ENCODE measurements at places on chromosomes 5 and 9.

- no peak for DNase-seq
Measured at GRCh38 chr5:96933764-96934707, 1.8 kb upstream of the LNPEP start.

- no peak for DNase-seq
Measured at GRCh38 chr9:72563806-72564205, 42.4 kb downstream of the TMC1 start.

DNA sequence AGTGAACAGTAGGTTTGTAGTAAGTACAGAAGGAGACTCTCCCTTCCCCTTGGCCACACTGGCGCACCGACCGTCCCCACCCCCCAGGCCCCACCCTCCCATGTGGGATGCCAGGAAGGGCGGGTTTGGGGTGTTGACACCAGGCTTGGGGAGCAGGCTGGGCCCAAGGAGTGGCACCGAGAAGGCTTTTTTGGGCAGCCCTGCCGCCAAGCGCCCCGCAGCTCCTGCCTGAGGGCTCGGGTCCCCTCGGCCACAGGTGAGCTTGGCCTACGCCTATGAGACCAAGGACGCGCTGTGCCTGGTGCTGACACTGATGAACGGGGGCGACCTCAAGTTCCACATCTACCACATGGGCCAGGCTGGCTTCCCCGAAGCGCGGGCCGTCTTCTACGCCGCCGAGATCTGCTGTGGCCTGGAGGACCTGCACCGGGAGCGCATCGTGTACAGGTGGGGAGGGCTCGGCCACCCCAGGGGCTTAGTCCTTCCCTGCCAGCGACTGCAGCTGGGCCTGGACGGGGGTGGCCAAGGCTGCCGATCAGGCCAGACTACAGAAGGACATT is 7.3 kb downstream of the GRK6 start:
- no peak for DNase-seq

DNA sequence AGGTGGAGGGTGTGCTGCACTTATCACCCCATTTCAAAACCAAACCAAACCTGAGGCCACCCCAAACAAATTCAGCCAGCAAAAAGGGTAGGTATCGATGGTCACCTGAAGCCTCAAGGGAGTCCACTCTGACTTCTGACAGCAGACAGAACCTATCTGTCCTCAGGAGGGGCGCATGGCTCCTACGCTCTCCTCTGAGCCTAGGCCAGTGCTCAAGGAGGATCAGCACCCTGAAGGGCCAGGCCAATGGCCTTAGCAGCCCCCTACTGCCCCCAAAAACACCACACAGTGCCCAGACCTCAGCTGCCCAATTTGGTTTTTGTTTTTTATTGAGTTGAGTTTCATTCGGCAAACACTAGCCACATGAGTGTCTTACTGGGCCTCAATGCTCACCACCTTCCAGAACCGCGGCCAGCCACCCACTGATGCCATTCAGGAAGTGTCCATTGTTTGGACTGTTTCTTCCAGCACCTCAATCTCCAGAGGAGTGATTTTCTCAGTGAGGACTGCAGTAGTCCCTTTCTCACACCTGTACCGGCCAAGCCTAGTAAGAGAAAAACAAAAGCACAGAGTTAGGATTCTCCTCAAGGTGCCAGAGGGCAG is 62.0 kb downstream of the PSMB7 start:
- no peak for DNase-seq

DNA sequence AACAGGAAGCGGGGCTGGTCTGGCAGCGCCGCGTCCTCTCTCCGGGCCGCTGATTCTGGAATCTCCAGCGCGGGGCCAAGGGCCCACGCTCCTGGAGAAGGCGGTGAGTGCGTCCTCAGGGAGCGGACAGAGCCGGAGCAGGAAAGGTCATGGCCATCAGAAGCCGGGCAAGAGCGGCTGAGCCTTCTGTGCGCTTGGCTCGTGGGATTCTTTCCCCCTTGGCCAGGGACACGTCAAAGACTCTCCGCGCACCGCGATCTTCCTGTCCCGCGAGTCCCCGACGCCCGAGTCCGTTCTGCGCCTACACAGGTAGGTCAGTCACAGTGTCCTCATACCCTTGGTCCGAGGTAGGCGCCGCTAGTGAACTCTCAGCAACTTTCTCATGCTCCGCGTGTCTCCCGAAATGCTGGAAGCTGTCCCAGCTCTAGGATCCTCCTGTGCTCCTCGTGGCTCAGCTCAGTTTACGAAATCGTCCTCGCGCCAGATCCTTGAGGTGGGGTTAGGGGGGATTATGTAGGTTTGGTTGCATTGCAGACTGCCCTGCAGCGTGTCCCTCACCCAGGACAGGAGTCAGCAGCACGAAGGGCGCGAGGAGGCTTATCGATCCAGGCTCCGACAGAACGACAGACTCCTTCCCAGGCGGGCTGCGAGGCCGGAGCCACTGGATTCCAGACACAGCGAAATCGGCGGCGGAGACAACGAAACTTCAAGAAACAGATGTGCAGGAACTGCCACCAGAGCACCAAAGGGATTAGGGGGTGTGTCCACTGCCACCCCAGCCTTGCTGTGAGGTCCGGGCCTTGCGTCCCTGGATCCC is 8.7 kb downstream of the LHX6 start:
- no peak for DNase-seq

DNA sequence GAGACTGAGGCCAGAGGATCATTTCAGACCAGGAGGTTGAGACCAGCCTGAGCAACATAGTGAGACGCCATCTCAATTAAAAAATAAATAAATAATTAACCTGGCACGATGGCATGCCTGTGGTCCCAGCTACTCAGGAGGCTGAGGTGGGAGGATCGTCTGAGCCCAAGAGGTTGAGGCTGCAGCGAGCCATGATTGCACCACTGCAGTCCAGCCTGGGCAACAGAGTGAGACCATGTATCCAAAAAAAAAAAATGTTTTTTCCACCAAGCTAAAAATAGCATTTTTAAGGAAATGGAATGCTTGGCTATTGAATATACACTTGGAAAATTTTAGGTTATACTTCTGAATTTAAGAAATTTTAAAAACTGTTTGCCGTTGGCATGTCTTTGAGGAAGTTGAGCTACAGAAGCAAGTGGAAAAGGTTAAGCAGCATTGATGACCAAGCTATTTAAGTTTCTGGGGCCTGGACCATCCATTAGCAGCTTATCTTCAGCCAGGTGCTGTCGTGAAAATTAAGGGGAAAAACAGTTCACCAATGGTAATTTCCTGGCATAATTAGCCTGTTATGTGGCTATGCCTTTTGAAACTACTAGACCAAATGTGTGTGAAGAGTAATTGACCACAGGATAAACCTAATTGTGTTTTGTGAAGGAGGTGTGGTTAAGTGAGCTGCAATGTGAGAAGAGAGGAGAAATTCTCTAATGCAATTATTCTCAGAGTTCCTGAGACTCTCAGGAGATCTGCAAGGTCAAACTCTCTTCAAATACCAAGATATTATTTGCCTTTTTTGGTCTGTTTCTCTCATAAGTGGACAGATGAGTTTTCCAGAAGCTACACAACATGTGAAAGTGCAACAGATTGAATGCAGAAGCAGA is 21.0 kb downstream of the F2R start:
- DNase-seq = no peak

- DNase-seq = no peak
Measured at GRCh38 chr5:145787001-145787400, 48.1 kb downstream of the PRELID2 start.

DNA sequence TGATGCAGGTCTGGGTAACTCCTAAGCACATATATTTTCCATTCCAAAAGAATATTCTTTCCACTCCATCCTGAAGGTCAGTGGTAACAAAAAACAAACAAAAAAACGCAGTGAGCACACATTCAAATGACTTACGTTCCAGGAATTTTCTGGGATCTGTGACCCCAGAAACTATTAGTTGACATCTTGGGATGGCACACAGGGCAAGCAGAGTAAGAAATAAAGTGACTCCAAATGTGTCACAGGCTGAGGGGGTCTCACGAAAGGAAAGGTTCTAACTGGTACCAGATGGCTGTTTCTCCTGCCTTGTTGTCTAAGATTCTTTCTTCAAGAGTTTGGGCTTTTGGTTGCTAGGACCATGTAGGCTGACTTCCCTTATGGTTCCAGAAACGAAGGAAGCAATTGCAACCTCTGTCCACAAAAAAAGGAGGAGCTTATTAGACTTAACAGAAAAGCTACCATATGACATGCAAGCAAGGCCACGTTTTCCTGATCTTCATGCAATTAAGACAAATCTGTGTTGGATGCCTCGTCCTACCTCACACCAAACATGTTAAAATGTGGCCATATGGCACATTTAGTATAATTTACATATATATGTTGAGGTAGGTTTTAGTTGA is 32.7 kb downstream of the PTGS1 start:
- peak; percentile 76 for DNase-seq

DNA sequence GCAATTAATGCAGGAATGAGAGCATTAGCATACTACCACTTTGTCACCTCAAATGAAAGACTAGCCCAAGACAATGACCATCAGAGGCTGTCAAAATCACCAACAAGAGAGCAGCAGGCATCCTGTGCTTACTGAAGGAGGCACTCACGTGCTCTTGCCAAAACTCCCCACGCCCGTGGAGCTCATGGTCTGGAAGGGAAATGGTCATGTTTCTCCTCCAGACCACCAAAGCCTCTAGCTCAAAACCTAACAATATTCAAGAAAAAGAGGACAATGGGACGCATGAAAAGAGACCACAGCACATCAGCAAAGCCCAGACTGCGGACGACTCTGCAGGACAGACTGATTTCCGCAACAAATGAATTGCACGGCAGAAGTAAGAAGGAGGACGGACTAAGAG is 12.8 kb downstream of the AKNA start:
- DNase-seq = no peak

GRCh38 chr5:100760688-100761087 is 142.4 kb downstream of the ST8SIA4 start:
- no peak for DNase-seq

DNA sequence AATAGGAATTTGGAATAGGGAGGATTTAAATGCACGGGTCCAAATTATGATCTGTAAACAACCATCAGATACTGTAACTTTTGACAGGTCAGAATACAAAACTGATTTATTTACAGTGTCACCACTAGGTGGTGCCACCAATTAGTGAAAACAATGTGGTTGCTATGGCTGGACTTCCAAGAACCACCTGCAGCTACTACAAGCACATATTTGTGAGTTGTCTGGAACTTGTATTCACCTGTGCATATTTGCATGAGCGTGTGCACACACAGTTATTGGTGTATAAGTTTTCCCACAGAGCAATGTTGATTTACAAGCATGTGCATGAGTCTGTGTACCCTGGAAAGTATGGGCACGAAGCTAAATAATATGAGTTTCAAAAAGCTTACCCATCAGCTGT is 3.0 kb upstream of the HRCT1 start:
- no peak for DNase-seq

Measured in AG09319 (cell line).